COR-L47 (cell line): ENCODE measurements at places on chromosomes 4 and X.

- no peak for DNase-seq
These were observed 674 bp downstream of the SH3D19 start for GRCh38 chr4:151324752-151325110.

GRCh38 chrX:111850975-111851374 lies 25.0 kb upstream of the TRPC5OS start:
- DNase-seq, result no peak

DNA sequence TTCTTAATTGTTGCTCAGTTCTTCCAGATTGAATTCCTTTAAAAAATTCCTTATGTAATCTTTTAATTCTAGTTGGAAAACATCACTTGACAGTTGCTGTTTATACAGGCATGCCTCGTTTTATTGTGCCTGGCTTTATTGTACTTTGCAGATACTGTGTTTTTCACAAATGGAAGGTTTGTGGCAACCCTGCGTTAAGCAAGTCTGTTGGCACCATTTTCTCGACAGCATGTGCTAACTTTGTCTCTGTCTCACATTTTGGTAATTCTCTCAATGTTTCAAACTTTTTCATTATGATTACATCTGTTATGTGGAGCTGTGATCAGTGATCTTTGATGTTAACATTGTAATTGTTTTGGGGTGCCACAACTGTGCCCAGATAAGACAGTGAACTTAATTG lies 33.4 kb downstream of the ZCCHC12 start:
- DNase-seq, result no peak

GRCh38 chr4:113553082-113553481 lies 208.5 kb downstream of the CAMK2D start:
- no peak for DNase-seq

DNA sequence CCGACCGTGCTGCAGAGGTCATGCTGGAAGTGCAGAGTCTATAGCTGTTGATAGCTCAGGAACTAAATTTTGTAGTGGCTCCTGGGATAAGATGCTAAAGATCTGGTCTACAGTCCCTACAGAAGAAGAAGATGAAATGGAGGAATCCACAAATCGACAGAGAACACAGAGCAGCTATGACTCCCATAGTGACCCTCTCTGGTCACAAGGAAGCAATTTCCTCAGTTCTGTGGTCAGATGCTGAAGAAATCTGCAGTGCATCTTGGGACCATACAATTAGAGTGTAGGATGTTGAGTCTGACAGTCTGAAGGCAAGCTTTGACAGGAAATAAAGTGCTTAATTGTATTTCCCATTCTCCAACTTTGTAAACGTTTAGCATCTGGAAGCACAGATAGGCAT lies 8.8 kb downstream of the MANBA start:
- no peak for DNase-seq
